Naive B cell (primary cell): ENCODE measurements at places on chromosomes 7 and 10. TPM values are rescaled to one million over a fixed set of nuclear protein-coding genes. Genes with fewer than 3 reads are reported as not detected.

Gene ZNF485
- 8.3 TPM for polyA plus RNA-seq

Gene WDR11
- 55.0 TPM for polyA plus RNA-seq

Gene COL17A1
- not detected for polyA plus RNA-seq

Gene HABP2
- polyA plus RNA-seq = not detected

Gene TMEM229A
- polyA plus RNA-seq = not detected

Gene FGL2
- polyA plus RNA-seq = 6.9 TPM

Gene SGCE
- polyA plus RNA-seq = 12.2 TPM

Gene RARRES2
- not detected for polyA plus RNA-seq

DNA sequence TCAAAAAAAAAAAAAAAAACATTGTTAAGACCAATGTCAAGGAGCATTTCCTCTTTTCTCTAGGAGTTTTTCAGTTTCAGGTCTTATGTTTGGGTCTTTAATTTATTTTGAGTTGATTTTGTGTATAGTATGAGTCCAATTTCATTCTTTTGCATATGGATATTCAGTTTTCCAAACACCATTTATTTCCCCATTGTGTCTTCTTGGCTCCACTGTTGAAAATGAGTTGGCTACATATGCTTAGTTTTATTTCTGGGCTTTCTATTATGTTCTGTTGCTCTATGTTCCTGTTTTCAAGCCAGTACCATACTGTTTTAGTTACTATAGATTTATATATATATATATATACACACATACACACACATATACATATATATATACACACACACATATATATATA, 736.6 kb upstream of the LRRTM3 start:
- no peak overlapping the region for H3K4me3 ChIP-seq
- no peaks in the 10 kb centered on the region for H3K36me3 ChIP-seq
- H3K4me1 ChIP-seq = no peaks in the 10 kb centered on the region

GRCh38 chr10:109861081-109861480, 62.2 kb downstream of the XPNPEP1 start:
- H3K4me1 ChIP-seq = peaks cover 20% of the 10 kb centered on the region
- DNase-seq = no peak
- H3K27ac ChIP-seq = no peak overlapping the region
- no peak overlapping the region for H3K4me3 ChIP-seq
- H3K27me3 ChIP-seq = no peaks in the 10 kb centered on the region

- no peaks in the 10 kb centered on the region for H3K36me3 ChIP-seq
- peak overlapping the region; percentile 93 for H3K27ac ChIP-seq
- H3K4me1 ChIP-seq = peaks cover 68% of the 10 kb centered on the region
- DNase-seq = peak; percentile 57
These were observed 208.3 kb downstream of the USP6NL start for GRCh38 chr10:11403116-11403515.

- H3K27ac ChIP-seq = no peak overlapping the region
- H3K4me3 ChIP-seq = no peak overlapping the region
- no peaks in the 10 kb centered on the region for H3K36me3 ChIP-seq
- H3K4me1 ChIP-seq = no peaks in the 10 kb centered on the region
- H3K27me3 ChIP-seq = no peaks in the 10 kb centered on the region
These were observed 47.4 kb downstream of the PPP1R17 start for GRCh38 chr7:31734456-31734855.

DNA sequence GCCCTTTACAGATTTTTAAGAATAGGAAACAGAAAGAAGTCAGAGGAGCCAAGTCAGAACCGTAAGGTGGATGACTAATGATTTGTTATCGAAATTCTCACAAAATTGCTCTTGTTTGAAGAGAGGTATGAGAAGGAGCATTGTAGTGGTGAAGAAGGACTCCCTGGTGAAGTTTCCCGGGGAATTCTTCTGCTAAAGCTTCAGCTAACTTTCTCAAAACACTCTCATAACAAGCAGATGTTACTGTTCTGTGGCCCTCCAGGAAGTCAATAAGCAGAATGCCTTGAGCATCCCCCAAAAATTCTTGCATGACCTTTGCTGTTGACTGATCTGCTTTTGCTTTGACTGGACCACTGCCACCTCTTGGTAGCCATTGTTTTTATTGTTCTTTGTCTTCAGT, 152.9 kb downstream of the HGF start:
- H3K4me1 ChIP-seq = no peaks in the 10 kb centered on the region
- DNase-seq = no peak
- H3K27ac ChIP-seq = no peak overlapping the region
- H3K36me3 ChIP-seq = no peaks in the 10 kb centered on the region
- no peak overlapping the region for H3K4me3 ChIP-seq

DNA sequence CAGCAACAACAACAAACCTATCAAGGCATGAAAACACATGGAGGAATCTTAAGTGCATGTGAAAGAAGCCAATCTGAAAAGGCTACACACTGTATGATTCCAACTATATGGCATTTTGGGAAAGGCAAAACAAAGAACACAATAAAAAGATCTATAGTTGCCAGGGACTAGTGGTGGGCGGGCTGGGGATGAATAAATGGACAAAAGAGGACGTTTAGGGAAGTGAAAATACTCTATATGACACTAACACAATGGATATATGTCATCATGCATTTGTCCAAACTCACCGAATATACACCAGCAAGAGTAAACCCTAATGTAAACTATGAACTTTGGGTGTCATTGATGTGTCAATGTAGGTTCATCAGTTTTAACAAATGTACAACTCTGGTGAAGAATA, 89.1 kb downstream of the SEMA3E start:
- no peaks in the 10 kb centered on the region for H3K27me3 ChIP-seq
- H3K36me3 ChIP-seq = no peaks in the 10 kb centered on the region
- no peaks in the 10 kb centered on the region for H3K4me1 ChIP-seq
- no peak overlapping the region for H3K4me3 ChIP-seq
- H3K27ac ChIP-seq = no peak overlapping the region

- H3K27ac ChIP-seq = no peak overlapping the region
- peaks cover 46% of the 10 kb centered on the region for H3K4me1 ChIP-seq
- no peaks in the 10 kb centered on the region for H3K27me3 ChIP-seq
These were observed 4.9 kb upstream of the INSIG1 start for GRCh38 chr7:155292680-155293226.

DNA sequence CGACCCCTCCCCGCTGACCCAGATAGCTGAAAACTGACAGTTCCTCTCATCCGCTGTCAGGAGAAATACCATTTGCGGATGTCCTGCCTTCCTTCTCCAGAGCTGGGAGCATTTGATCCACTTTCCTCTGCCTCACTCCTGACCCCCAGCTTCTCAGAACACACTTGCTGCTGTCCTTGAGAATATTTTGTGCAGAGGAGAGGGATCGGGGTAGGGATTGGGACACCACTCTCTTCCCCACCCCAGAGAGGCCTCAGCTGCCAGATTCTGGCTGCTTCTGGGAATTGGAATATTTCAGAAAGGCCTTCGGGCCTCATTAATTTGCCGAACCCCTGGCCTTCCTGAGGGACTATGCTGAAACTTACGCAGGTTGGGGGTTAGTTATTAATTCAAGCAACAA, 97.0 kb downstream of the C10orf105 start:
- H3K27ac ChIP-seq = no peak overlapping the region
- DNase-seq = no peak
- H3K4me3 ChIP-seq = no peak overlapping the region
- H3K36me3 ChIP-seq = no peaks in the 10 kb centered on the region
- H3K4me1 ChIP-seq = peaks cover 3% of the 10 kb centered on the region
- H3K27me3 ChIP-seq = peaks cover 15% of the 10 kb centered on the region

- DNase-seq = no peak
- H3K27me3 ChIP-seq = peaks cover 47% of the 10 kb centered on the region
- H3K4me3 ChIP-seq = no peak overlapping the region
- H3K27ac ChIP-seq = no peak overlapping the region
- no peaks in the 10 kb centered on the region for H3K4me1 ChIP-seq
These were observed 6.1 kb downstream of the CHST3 start for GRCh38 chr10:71970331-71970730.

DNA sequence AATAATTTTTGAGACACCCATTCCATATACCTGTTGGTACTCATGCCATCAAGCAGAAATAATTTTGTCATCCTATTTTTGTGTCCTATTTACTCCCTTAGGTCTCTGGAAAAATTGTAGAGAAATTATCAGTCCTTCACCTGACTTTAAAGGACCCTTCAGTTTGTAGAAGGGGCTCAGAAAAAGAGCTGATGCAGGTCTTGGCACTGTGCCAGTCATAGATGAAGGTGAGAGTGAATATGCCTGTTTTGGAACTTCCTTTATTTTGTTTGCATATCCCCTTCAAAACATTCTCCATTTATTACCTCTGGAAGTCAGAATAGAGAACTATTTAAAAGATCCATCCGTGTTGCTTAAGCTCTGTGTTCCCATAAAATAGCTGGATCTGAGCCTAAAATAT, 321.0 kb upstream of the TPK1 start:
- H3K4me3 ChIP-seq = no peak overlapping the region
- H3K4me1 ChIP-seq = no peaks in the 10 kb centered on the region
- no peak overlapping the region for H3K27ac ChIP-seq
- DNase-seq = no peak
- H3K27me3 ChIP-seq = no peaks in the 10 kb centered on the region

- no peak overlapping the region for H3K27ac ChIP-seq
- no peak overlapping the region for H3K4me3 ChIP-seq
- no peaks in the 10 kb centered on the region for H3K36me3 ChIP-seq
- H3K4me1 ChIP-seq = no peaks in the 10 kb centered on the region
- H3K27me3 ChIP-seq = no peaks in the 10 kb centered on the region
These were observed 103.9 kb downstream of the PPP1R9A start for GRCh38 chr7:95011146-95011928.

GRCh38 chr10:88979153-88979562, 11.4 kb upstream of the FAS start:
- no peak overlapping the region for H3K4me3 ChIP-seq
- no peak for DNase-seq
- peaks cover 8% of the 10 kb centered on the region for H3K4me1 ChIP-seq
- no peak overlapping the region for H3K27ac ChIP-seq

- no peak for DNase-seq
- no peak overlapping the region for H3K27ac ChIP-seq
These were observed 392 bp upstream of the UCN3 start for GRCh38 chr10:5364374-5364773.

- H3K4me3 ChIP-seq = no peak overlapping the region
- peak overlapping the region; percentile 50 for H3K27ac ChIP-seq
These were observed 352.7 kb downstream of the CXCL12 start for GRCh38 chr10:44032216-44032615.

- H3K27ac ChIP-seq = no peak overlapping the region
- H3K4me1 ChIP-seq = no peaks in the 10 kb centered on the region
- no peaks in the 10 kb centered on the region for H3K27me3 ChIP-seq
- no peak overlapping the region for H3K4me3 ChIP-seq
- DNase-seq = no peak
These were observed 563.2 kb downstream of the GALNT17 start for GRCh38 chr7:71695186-71695585.

GRCh38 chr10:129960481-129961156, 3.5 kb downstream of the EBF3 start:
- peaks cover 63% of the 10 kb centered on the region for H3K27me3 ChIP-seq
- peaks cover 27% of the 10 kb centered on the region for H3K4me1 ChIP-seq
- DNase-seq = no peak
- H3K36me3 ChIP-seq = peaks cover 5% of the 10 kb centered on the region
